GOT3 (cell line): ENCODE measurements at places on chromosomes 6 and 20.

DNA sequence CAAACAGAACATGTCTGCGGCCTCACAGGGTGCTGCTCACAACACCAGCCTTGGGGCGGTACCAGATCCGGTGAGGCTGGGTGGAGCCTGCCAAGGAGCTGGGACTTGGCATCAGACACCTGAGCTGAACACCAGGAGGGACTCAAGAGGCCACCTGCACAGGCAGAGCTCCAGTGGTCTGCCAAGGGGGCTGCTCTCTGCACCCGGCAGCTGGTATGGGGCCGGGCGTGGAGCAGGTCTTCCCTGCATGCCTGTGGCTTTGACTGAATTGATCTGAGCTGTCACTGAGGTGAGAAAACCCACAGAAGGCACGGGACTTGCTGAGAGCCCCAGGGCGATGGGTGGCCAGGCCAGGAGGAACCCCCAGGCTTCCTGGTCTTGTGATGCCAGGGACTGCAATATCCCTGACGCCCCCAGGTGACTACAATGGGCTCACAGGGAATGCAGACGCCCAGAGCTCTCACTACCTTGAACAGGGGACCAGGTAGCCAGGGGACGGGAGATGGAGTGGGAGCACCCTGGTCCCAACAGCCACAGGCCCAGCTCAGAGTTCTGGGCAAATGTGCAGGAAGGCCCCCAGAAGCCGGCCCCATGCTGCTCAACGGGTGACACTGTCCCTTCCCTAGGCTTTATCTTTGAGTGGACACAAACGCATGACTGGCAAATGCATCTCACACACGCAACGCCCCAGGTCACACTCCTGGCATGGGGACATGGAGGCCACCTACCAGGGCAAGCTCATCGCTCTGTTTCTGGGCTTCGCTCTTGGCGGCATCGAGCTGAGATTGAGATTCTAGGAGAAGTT is 48.2 kb downstream of the DSTN start:
- DNase-seq: no peak

DNA sequence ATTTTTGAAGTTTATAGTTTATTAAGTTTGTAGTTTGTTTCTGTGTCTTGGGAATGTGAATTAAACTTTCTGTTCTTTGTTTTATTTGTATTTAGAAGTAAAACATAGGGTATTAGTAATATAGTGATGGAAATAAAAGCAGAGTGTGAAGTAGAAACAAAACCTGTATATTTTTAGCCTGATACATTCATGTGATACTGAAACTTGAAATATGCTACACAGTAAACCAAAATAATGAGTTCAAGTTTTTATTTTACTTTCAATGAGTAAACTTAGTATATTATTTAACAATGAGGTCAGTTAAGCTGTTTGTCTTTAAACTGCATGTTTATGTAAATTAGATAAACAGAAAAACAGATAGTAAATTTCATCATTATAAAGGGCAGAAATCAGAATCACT is 1592.6 kb downstream of the GRIK2 start:
- DNase-seq: no peak

GRCh38 chr20:37902504-37903313 is at the start of gene VSTM2L:
VSTM2L (plus strand) TSS chr20:37903127; CDS start chr20:37903351, 224 bp downstream.
- DNase-seq: peak; percentile 24

DNA sequence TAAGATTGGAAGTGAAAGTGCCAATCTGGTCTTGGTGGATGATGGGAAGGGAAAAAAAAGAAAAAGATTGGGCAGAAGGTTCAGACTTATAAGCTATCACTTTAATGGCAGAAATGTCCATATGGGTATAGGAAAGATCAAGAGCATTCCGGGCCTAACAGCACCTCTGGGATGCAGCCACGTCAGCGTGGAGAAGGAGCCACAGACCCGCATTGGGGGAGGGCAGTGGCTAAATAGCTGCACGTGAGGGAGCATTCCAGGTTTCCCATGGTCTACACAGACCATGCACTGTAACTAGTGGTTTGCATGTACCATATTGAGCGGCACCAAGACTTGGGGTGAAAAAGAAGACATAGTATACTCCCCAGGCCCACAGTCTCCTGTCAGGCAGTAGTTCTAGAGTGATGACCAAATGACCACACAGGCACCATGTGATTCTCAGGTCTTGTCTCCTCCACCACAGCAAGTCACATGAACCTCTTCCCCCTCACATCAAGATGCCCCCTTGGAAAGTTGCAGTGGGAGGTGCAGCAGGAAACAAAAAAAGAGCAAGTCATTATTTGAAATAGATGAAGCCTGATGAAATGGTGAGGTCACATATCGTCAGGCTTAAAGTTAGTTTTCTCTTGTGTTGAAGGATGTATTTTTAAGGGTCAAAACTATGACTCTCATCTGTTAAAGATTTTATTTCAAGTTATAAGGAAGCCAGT is 94.4 kb upstream of the TNFAIP3 start:
- no peak for DNase-seq

GRCh38 chr6:104013312-104013971 is 846.3 kb downstream of the HACE1 start:
- no peak for DNase-seq

GRCh38 chr20:14634665-14635064 is 297.3 kb upstream of the FLRT3 start:
- no peak for DNase-seq

DNA sequence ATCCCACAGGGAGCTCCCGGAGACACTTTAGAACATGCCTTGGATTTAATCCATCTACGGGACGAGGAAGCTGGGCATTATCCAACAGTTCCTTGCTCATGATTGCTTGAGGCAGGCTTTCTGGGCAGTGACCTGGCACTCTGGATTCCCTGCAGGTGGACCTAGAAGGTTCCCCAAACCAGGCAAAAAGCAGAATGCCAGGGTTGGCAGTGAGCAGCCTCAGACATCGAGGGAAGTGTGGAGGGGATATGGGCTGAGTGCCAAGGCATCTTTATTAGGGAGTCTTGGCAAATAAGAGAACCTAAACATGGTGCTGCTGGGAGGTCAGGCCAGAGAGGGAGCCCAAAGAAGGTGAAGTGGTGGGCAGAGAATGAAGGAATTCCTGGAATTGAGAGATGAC is 158.5 kb downstream of the CD83 start:
- no peak for DNase-seq

GRCh38 chr6:168284187-168284586 is 35.4 kb downstream of the DACT2 start:
- no peak for DNase-seq

GRCh38 chr20:32449890-32450401 is 91.8 kb downstream of the ASXL1 start:
- no peak for DNase-seq

DNA sequence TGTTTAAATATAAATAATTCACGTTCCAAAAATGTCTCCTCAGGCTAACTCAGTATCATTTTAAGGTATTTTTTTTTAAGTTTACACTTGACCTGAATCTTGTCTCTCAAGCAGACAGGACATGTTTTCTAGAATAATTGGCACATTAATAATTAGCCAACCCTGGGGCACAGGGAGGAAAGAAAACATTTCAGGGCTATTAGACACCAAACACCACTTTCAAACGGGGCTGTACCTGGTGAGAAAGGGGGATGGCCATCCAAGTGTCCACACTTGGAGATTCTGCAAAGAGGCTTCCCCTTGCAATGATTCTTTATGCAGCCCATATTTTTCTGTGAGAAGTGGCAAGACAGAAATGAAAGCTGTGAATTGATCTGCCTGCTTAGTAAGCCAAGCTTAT is 560.8 kb downstream of the CD109 start:
- DNase-seq: no peak
